B cell (primary cell): ENCODE measurements at places on chromosomes 6 and 20.

DNA sequence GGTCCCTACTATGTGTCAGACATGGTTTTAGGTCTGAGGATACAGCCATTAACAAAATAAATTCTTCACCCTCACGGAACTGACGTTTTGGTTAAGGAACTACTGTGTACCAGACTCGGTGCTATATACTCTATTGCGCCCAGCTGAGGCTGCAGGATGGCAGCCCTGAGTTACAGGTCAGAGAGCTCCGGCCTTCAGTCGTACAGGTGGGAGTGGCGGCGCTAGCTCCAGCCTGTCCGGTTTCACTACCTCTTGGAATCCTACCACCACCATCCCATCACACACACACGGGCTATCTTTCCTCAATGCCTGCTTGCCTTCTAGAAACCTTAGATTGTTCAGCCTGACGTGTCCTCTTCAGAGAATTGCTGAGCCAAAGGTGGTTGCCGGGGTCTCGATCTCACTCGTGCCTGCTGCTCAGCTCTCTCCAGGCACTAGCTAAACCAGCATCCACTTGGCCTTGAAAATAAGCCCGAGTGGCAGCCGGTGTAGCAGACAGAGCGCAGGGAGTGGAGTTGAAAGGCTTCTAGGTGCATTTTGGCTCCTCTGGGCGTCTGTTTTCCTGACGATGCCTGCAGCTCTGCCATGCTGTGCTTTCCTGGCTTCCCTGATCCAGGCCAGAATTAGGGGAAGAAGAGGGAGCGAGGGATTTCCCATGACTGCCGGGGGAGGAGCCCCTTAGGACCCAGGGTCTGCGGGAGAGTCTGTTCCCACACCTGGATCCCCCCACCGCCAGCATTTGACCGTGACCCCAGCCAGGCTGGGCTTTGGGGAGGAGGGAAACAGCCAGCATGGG lies 1.1 kb upstream of the TCF15 start:
- H3K4me3 ChIP-seq = no peak overlapping the region
- peaks cover 26% of the 10 kb centered on the region for H3K27me3 ChIP-seq
- H3K27ac ChIP-seq = no peak overlapping the region

GRCh38 chr6:33384581-33385020 lies 7.0 kb upstream of the KIFC1 start:
- no peaks in the 10 kb centered on the region for H3K36me3 ChIP-seq
- no peaks in the 10 kb centered on the region for H3K4me1 ChIP-seq
- H3K4me3 ChIP-seq = no peak overlapping the region

GRCh38 chr6:56040223-56040622 lies 164.8 kb upstream of the BMP5 start:
- no peaks in the 10 kb centered on the region for H3K36me3 ChIP-seq
- DNase-seq = no peak
- H3K27me3 ChIP-seq = no peaks in the 10 kb centered on the region
- no peak overlapping the region for H3K4me3 ChIP-seq

GRCh38 chr6:82624251-82624650 lies 260.6 kb downstream of the TPBG start:
- H3K4me1 ChIP-seq = no peaks in the 10 kb centered on the region
- no peak overlapping the region for H3K27ac ChIP-seq
- DNase-seq = no peak

GRCh38 chr6:35191889-35192288 lies 21.9 kb upstream of the SCUBE3 start:
- no peak for DNase-seq
- H3K36me3 ChIP-seq = no peaks in the 10 kb centered on the region
- H3K4me3 ChIP-seq = no peak overlapping the region
- H3K4me1 ChIP-seq = no peaks in the 10 kb centered on the region

DNA sequence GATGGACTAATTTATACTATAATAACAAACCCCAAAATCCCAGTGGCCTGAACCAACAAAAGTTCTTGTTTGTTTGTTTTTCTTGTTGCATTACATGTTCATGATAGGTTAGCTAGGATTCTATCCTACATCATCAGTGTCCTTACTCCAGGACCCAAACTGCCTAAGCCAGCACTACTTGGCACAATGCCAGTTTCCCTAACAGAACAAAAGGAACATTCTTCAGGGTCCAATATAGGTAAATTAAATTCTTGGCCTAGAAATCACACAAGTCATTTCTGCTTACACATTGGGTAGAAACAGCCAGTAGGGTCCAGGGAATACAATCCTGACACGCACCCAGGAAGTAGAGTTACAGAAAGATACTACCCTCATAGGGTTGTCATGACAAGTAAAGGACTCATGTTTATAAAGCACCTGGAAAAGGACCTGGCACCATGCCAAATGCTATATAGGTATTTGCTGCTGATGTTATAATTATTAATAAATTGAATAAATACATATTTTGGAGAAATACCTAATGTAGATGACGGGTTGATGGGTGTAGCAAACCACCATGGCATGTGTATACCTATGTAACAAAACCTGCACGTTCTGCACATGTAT lies 38.8 kb downstream of the RCAN2 start:
- no peak overlapping the region for H3K4me3 ChIP-seq
- no peaks in the 10 kb centered on the region for H3K27me3 ChIP-seq
- no peak for DNase-seq
- H3K36me3 ChIP-seq = no peaks in the 10 kb centered on the region

GRCh38 chr6:90663873-90664272 lies 77.0 kb upstream of the MAP3K7 start:
- no peaks in the 10 kb centered on the region for H3K36me3 ChIP-seq
- no peaks in the 10 kb centered on the region for H3K4me1 ChIP-seq
- H3K4me3 ChIP-seq = no peak overlapping the region
